ENCODE measurements at places on chromosomes 16 and 17.

DNA sequence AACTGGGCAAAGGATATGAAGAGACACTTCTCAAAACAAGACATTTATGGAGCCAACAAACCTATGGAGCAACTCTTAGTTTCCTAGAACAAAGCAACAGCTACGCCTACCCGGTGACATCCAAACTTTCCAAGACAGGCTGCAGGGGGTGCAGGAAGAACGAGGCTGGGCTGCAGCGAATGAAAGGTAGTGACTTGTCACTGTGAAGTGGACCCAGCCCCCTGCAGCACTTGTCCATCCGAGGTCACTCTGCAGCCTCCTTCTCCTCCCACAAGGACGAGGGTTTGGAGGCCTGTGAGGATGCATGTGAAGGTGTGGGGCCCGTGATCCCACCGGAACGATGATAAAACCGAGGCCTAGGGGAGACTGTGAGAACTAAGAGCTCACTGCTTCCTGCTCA, 192.6 kb upstream of the RPL38 start:
- no peak for DNase-seq

DNA sequence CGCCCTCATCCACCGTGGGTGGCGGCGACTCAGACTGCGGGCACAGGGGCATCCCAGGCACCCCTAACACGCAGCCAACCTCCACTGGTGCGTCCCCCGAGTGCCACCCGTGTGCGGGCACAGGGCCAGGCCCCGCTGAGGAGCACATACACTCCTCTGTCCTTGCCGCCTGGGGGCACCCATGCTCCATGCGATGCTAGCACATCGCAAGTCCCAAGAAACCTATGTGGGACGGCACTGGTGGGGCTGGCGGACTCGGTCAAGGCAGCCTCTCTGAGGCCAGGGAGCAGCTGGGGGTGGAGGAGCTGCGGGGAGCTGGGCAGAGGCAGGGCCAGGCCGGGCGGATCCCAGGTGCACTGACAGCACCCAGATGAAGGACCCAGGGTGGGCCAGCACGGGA, 4.0 kb downstream of the ZNF598 start:
- no peak for DNase-seq

GRCh38 chr16:70550082-70550481, 26.5 kb downstream of the SF3B3 start:
- no peak for DNase-seq

DNA sequence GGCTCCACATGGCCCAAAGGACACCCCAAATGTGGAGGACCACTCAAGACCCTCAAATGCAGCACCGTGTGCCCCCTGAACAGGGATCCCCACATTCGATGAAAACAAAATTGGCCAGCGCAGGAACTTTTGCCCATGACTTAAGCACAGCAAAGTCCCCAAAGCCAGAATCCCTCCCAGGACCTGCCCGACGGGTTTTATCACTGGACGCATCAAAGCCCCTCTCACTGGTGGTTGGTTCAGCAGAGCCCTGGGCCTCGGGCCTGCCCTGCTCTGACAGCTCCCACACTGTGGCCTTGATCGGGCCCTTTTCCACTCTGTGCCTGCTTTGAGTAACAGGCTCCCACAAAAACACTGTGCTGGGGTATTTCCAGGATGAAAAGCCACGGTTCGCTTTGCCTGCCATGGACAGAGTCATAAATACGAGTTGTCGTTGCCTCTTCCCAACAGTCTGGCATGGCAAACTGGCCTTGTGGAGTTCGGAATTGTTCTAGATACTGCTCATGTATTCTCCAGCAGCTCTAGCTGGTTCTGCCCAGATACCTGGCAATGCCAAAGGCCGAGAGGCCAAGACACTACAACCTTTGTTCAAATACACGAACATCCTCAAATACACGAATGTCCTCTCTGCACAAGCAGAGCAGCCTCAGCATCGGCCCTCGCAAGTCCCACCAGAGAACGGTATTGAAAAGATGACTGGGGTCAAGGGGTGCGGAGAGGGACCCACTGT, 46.4 kb downstream of the TBC1D16 start:
- no peak for DNase-seq

DNA sequence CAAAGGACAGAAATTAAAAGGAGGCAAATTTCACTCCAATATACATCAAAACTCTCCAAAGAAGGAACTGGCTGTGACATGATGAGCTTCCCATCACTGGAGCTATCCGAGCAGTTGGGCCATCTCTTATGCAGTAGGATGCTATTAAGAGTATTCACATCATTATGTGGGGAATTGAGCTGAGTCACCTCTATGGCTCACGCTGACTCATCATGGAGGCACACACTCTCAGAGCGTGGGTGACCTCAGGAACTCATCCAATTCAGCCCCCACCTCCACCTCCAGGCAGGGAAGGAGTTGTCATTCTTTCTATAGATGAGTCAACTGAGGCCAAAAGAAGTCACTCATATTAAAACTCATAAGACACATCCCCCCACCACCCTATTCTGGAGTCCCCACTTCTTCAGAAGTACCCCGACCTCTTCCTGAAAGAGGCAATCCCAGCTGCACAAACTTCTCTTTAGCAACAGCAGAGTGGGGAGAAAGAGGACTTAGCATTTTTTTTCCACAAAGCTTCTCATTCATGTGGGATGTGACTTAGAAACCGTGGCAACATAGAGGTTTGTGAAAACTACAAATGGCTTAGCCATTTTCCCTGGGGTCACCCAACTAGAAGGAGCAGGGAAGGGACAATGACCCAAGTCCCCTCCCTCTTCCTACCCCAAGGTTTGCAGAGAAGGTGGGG, 32.5 kb downstream of the ABCC12 start:
- DNase-seq = no peak

- no peak for DNase-seq
Observed at GRCh38 chr17:63694950-63695773, 4.8 kb downstream of the LIMD2 start.

GRCh38 chr17:15274017-15274416, 8.9 kb upstream of the PMP22 start:
- DNase-seq = no peak

DNA sequence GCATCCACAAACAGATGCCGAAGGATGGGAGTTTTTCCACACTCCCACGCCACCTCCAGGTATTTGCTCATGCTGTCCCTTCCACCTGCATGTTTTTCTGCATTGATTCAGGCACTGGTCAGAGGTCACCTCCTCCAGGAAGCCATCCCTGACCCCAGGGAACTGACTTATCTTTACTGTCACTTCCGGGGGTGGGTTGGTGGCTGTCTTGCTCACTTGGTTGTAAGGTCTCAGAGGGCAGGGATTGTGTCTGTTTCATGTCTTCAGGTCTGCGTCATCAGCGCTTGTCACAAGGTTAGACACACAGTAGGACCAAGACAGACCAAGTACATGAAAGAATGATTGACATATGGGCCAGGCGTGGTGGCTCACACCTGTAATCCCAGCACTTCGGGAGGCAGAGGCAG, 1.9 kb upstream of the IL4R start:
- no peak for DNase-seq

DNA sequence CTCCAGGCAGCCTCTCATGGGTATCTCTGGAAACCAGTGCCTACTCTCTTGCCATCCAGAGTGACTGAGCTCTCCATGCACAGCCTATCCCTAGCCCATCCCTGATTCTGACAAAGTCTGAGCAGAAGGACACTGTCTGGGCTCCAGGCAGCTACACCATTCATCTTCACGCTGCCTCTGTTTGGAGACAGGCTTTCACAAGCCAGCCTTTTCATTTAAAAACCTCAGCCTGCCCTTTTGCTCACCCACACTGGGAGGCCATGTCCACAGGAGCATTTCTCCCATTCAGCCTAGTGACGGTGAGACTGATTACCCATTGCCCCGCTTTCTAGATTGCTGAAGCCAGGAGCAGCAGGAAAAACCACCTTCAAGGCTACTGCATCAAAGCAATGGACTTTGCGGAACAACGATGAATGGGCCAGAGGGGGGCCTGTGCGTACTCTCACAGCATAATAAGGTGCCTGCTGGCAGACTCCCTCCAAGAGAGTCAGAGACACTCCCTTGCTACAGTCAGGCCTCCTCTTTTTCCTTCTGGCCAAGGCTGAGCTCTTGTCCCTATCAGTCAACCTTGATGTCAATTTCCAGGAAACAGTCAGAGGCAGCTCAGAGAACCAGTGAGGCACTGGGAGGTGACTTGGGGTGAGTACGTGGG, 24.7 kb upstream of the CDH13 start:
- DNase-seq = no peak

GRCh38 chr17:39236981-39237441, 11.3 kb upstream of the STAC2 start:
- no peak for DNase-seq

DNA sequence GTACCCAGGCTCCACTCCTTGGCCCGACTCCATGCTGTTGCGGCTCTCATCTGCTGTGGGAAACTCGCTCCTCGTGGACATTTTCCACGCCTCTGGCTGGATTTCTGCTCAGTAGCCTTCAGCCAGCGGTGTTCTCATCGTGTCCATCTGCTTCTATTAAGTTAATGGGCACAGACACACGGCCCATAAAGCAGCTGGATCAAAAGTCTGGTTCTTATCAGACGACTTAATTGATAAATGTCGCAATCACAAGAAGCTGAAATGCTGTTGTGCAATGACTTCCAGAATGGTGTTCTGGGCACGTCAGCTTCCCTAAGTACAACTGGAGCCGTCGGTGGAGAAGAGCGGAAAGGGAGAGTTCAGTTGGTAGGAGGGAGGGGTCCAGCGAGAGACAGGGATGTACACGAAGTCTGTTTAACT, 211.7 kb upstream of the CHMP6 start:
- DNase-seq = no peak

DNA sequence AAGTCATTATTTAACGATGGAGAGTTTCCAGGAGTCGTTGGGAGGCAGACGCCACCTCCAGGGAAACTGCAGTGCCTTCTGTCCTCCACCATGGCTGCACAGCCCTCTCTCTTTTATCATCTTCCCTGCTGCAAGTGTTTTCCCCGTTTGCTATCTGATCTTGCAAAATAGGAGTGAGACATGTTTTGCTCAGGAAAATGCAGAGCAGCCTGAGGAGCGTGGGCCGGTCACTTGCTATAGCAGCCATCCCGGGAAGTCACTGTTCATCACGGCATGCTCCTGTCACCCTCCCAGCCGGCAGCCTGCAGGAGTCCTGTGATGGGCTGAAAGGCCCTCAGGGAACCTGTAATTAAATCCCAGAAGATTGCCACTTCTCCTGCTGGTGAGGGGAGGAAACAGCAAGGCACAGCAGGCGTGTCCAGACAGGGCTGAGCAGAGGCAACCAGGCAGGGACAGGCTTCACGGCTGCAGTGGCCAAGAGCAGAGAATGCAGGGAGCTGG, 143.1 kb downstream of the GSG1L start:
- no peak for DNase-seq

DNA sequence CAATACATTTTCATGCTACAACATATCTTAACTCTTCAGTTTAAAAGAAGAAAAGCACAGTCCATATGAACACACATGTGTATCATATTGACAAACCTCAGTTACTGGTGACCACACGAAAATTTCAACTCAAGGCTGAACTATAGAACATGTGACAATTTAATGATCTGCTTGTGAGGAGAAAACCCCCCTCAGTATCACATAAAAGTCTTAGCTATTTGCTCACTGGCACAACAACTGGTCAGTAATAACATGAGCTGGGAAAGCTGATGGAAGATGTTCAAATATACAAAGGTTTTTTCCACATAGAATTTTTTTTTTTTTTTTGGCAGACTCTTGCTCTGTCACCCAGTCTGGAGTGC, 19.5 kb downstream of the ZNF652 start:
- DNase-seq = no peak

DNA sequence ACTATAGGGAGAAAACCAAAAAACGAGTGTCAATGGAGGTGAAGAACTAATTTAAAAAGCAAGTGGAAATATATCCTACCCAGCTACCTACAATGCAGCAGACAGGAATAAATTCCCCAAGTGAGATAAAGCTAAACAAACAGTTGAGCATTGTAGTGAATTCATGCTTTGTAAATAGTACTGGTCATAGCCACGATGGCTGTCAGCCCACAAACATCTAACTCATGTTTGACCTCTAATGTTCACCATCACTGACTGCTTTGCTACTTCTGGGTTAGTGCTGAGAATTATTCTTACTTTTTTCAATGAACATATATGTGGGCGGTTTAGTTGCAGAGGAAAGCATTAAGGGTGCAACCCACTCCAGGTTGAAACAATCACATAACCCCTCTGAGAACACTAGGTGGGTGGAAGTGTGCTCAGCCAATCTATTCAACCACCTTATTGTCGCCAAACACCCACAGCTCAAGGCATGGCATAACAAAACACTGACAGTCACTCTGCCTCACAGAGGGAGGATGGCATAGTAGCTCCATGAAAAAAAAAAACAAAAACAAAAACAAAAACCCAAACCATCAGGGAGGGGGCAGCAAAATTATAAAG, 264.1 kb downstream of the ZFHX3 start:
- DNase-seq = no peak

GRCh38 chr17:49748791-49749190, 15.1 kb downstream of the FAM117A start:
- DNase-seq = no peak

DNA sequence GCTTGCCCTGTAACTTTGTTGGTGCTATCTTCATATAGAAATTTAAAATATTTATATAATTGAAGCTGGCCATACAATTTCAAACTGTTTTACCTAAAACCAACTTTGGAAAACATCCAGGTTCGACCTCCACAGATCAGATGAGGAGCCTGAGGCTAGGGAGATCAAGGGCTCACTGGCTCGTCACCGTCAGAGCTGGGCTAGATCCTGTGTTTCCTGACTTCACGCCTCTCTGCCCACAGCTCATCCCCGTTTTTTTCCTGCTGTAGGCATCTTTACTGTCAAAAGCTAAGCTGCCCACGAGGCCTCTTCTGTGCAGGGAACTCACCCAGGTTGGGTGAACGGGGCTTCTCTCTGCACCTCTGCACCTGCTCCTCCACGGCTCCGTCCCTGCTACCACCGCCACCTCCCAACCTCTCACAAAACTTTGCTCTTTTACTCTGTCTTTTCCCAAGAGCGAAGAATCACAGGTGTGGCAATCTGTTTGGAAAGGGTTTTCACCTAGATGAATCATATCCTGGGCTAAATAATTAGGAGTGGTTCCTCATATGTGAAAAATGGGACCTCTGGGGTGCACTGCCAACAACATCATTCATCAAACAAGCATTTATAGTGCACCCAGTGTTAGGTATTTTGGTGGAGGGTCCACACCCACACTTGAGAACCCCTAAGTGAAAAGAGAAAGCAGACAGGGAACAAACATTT, 24.8 kb upstream of the KDM6B start:
- DNase-seq = no peak

GRCh38 chr16:82603784-82604411, 22.9 kb upstream of the CDH13 start:
- DNase-seq = no peak

GRCh38 chr17:74961657-74962350, 10.8 kb downstream of the HID1 start:
- peak; percentile 84 for DNase-seq

Measured in NCI-H2029 treated with DMSO at 0.1 percent for 48 hours (cell line).